Stomach (tissue), 19 donors: ENCODE measurements at places on chromosomes 3 and 15. TPM values are rescaled to one million over a fixed set of nuclear protein-coding genes. Genes with fewer than 3 reads are reported as not detected.

AGBL1 gene
- total RNA-seq, result under 0.01 TPM

ZMYND10 gene
- total RNA-seq, result 0.87 TPM

PLIN1 gene
- total RNA-seq, result 2.2 TPM

- DNase-seq, result no peak
These were observed 141.7 kb upstream of the GPR149 start for GRCh38 chr3:154571553-154572226.

DNA sequence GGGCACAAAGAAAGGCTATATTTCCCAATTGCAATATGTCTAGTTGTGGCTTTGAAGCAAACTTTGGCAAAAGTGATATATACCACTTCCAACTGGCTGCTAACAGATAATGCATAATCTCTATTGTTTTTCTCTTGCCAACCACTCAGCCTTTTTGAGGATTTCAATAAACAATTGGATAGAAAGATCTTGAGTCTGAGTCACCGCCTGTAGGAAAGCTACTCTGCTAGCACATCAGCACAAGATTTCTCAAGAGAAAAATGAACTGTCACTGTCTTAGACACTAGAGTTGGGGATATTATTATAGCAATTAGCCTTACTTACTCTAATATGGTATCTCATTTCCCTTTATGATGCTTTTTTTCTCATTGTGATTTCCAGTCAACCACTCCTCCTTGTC, 119.7 kb downstream of the SST start:
- no peak for DNase-seq

- DNase-seq, result no peak
These were observed 43.5 kb downstream of the PHC3 start for GRCh38 chr3:170137986-170138385.

DNA sequence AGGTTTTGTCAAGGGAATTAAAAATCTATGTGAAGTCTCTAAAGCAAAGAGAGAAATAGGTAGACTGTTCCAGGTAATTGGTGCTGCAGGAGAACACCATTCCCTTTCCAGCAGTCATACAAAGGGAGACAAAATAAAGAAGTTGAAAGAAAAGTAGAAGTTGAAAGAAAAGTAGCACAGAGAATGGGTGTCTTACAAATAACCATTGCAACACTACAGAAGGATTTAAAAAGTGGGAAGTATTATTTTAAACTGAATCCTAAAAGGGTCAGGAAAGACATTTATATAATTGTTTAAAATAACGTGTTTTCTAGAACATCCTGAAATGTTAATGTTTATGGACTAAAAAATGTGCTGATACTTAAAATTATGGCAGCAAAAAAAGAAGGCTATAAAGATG, 223.8 kb downstream of the RSRC1 start:
- DNase-seq, result no peak

GRCh38 chr3:118477768-118478167, 556.9 kb downstream of the IGSF11 start:
- no peak for DNase-seq

- DNase-seq, result no peak
These were observed 57.3 kb downstream of the MAP6D1 start for GRCh38 chr3:183768114-183768513.

GRCh38 chr3:64642327-64643151, 45.3 kb downstream of the ADAMTS9 start:
- DNase-seq, result no peak

DNA sequence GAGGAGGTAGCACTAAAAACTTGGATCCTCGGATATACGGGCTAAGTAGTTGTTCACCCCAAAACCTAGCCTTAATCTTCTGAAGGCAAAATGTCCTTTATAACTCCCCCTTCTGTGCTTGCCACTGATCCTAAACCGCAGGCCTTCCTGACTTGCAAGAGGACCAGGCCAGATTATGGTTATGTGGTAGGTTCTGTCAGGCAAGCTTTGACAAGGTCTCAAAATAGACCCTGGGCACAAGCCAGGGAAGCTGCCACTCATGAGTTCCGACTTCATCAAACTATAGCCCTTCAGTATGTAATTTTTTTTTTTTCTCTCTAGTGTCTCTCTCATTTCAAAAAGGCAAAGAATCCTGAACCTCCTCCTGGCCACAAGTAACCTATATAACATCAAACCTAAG, 3.2 kb downstream of the LRRFIP2 start:
- DNase-seq, result no peak
